ENCODE measurements at places on chromosomes 3 and 15.

- DNase-seq, result no peak
Observed at GRCh38 chr3:141261472-141262307, 30.1 kb downstream of the PXYLP1 start.

GRCh38 chr3:85572978-85573377 lies 614.2 kb downstream of the CADM2 start:
- DNase-seq, result no peak

GRCh38 chr3:27487383-27487782 lies 3.2 kb upstream of the SLC4A7 start:
- no peak for DNase-seq

DNA sequence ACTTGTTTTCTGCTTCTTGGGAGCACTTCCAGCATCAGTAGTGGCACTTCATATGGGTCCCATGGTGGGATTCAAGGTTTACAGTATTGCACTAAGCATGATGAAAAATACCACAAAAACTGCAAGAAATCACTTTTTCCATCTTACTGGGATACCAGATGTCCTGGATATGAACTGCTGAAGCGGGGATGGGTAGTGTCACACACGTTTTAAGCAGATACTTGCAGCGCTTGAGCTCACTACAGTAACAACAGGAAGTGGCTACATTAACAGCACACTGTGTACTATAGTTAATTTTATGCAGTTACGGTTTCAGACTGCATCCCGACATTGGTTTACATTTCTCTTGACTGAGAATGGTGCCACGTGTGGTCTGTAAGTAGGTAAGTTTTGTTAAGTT lies 3.5 kb upstream of the ISG20 start:
- no peak for DNase-seq

- DNase-seq, result no peak
Observed at GRCh38 chr3:11530153-11530721, 113.5 kb downstream of the VGLL4 start.
